ENCODE measurements at places on chromosomes 2 and 18. TPM values are rescaled to one million over a fixed set of nuclear protein-coding genes. Genes with fewer than 3 reads are reported as not detected.

GRCh38 chr2:121095257-121096080 lies 189.5 kb downstream of the TFCP2L1 start:
- no peak for DNase-seq
- no peaks in the 10 kb centered on the region for H3K27me3 ChIP-seq
- H3K4me3 ChIP-seq = no peak overlapping the region
- H3K36me3 ChIP-seq = no peaks in the 10 kb centered on the region

- H3K4me3 ChIP-seq = no peak overlapping the region
- DNase-seq = no peak
- H3K27me3 ChIP-seq = no peaks in the 10 kb centered on the region
- no peak overlapping the region for H3K27ac ChIP-seq
- H3K4me1 ChIP-seq = no peaks in the 10 kb centered on the region
Observed at GRCh38 chr2:6657855-6658254, 207.9 kb downstream of the CMPK2 start.

DNA sequence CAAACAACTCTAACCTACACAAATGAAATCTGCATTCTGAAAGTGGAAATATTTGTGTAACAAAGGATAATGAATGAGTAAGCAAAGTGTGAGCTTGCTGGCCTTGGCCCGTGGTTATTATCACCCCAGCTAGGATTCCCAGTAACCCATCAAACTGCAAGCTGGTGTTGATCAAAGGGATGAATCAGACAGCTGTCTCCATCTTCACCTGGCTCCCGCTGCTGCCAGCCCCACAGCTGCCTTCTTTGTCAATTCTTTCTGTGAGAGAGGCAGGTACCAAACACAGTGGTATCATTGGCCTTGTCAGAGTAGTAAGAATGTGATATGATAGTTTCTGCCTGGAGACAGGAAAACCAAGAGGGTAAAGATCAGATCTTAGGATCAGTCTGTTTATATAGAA lies 25.2 kb upstream of the RGPD4 start:
- no peaks in the 10 kb centered on the region for H3K4me1 ChIP-seq
- no peak for DNase-seq
- no peak overlapping the region for H3K27ac ChIP-seq
- no peak overlapping the region for H3K4me3 ChIP-seq

The CRYBA2 gene
- not detected for total RNA-seq

DNA sequence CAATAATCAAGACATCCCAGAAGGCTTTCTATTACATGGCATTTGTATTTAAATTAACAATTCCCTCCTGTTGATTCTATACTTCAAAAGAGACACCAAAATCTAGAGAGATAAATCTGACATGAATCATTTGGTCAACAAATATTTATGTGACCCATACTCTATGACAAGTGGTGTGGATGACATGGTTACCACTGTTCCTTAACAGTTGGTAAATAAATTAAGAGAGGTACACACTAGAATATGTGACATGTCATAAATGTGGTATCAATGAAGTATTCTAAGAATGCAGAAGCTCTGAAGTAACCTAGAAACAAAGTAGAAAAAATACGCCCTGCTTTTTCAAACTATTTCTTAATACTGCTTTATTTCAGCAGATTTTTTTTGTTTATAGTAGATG lies 255.4 kb downstream of the EXOC6B start:
- H3K4me1 ChIP-seq = no peaks in the 10 kb centered on the region
- no peak overlapping the region for H3K4me3 ChIP-seq
- H3K27me3 ChIP-seq = no peaks in the 10 kb centered on the region
- H3K36me3 ChIP-seq = no peaks in the 10 kb centered on the region

- H3K27me3 ChIP-seq = no peaks in the 10 kb centered on the region
- no peak for DNase-seq
- no peak overlapping the region for H3K4me3 ChIP-seq
Observed at GRCh38 chr2:199606193-199606780, 148.5 kb upstream of the SATB2 start.

The INO80D gene
- total RNA-seq = 22.4 TPM

The LIMS4 gene
- total RNA-seq = 0.91 TPM

The HAAO gene
- 0.27 TPM for total RNA-seq
